ENCODE measurements at places on chromosomes 13 and 19.

DNA sequence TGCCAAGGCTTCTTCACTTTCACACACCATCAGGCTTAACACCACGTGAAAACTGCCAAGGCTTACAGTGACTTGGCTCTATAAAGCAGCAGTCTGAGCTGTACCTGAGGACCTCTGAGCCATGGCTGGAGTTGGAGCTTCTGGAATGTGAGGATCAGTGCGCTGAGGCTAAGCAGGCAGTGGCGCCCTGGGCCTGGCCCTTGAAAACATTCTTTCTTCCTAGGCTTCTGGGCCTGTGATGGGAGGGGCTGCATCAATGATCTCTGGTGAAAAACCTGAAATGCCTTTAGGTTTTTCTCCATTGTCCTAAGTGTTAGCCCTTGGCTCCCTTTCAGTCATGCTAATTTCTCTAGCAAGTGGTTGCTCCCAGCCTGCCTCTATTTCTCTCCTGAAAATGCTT is 192.5 kb upstream of the PCDH20 start:
- no peak for DNase-seq

GRCh38 chr13:77290342-77290741 is 36.6 kb downstream of the MYCBP2 start:
- DNase-seq, result no peak

- DNase-seq, result no peak
Measured at GRCh38 chr13:39818953-39819352, 163.5 kb downstream of the COG6 start.

GRCh38 chr13:66780814-66781213 is 449.3 kb downstream of the PCDH9 start:
- DNase-seq, result peak; percentile 59

GRCh38 chr13:40190641-40191100 is 475.8 kb downstream of the FOXO1 start:
- DNase-seq, result peak; percentile 91

DNA sequence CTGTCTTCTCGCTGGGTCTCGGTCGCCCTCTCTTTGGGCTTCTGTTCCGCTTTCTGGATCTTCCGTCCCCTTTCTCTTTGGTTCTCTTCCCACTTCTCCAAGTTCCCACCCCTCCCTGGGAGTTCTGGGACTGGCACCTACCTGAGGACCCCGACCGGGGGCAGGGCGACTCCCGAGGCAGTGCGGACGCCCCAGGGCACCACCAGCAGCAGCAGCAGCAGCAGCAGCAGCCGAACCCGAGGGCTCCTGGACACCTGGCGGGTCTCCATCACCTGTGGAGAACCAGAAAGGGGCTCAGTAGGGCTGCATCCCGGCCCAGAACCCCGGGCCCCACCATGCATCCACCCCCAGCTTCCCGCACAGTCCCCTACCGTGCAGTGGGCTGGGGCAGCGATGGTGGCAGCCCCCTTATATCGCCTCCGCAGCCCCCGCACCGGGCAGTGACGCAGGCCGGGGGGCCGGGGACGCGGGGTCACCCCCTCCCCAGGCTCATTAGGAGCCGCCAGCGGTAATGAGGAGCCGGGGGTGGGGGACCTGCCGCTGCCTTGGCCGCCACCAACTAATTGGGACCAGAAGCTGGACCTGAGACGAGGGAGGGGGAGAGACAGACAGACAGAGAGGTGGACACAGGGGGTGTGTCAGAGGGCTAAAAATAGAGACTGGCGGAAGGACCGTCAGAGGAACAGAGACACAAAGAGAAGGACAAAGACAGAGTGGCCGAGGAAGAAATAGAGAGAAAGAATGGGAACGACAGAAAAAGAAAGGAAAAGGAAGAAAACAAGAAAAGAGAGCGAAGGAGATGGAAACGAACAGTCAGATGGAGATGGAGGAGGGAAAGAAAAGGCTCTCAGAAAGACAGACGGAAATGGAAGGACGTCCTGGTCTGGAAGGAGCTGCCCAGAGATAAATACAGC is at the start of gene PTH2:
Gene PTH2 (minus strand): TSS at position 371 of the 914 bp plus-strand sequence. CDS start 102 bp downstream, at position 269.
- peak; percentile 82 for DNase-seq

DNA sequence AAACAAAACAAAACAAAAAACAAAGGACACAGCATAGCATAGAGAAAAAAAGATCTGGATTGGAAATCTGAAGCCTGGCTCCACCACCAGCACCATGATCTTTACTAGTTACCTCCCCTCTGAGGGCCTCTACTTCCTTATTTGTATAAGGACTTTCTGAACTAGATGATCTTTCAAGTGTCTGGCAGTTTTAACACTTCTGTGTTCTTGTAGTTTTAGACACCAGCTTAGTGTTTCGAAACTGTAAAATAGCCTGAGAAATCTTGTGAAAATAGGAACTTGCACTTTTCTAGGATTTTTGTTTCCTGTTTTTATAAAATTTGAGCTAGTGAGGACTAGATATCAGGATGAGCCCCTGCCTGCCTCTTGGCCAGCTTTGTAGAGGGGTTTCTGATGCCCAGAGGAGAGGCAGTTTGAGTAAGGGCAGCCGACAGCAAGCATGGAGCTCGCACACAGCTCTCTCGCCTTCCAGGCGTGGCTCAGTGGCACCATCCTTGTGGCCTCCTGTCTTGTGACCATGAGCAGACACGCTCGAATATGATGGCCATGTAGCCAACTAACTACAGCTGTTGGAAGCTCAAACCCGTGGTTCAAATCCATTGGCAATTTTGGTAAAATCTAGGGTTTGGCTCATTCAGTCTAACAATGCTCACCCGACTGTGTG is 319.0 kb downstream of the KCNRG start:
- no peak for DNase-seq

DNA sequence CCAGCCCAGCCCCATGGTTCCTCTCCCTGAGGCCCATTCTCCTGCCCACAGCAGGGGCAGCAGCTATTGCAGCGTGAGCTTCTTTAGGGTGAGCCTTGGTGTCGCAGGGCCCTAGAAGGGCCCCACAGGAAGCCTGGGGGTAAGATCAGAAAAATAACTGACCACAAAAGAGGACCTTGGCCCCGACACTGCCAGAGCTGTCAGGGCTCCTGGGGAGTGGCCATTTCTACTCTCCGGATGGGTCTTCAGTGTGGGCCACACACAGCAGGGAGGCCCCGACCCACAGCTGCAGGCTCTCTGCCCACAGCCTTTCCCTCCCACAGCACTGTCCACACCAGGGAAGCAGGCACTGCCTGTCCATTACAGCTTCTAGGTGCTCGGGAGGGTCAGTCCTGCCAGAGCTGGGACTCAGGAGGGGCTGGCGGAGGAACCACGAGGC is 3.5 kb upstream of the SIGLEC8 start:
- no peak for DNase-seq

DNA sequence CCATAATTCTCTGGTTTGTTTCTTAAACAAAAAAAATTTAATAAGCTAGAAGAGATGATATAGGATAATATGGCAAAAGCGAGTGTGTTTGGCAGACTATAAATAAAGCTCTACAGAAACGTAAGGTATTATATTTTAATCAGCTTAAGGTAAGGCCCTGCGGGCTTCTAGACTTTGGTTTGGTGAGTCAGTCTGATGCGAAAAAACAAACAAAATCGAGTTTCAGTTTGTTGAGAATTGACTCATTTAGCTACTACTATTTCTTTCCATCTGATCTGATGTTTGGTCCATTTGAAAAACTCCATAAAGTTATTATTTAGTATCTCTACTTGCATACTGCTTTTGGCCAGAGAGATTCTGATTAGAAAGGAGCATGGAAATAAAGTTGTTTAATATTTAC is 138.0 kb downstream of the MIPEP start:
- DNase-seq, result no peak
